ENCODE measurements at places on chromosomes 1 and 21.

GRCh38 chr21:33078907-33079582 is 9.1 kb downstream of the OLIG1 start:
- DNase-seq = peak; percentile 43

GRCh38 chr1:119046429-119046784 is 58.3 kb upstream of the TBX15 start:
- DNase-seq = no peak

GRCh38 chr21:34973685-34974084 is 75.4 kb downstream of the RUNX1 start:
- no peak for DNase-seq

GRCh38 chr1:162016631-162017030 is 7.0 kb downstream of the OLFML2B start:
- DNase-seq = no peak

DNA sequence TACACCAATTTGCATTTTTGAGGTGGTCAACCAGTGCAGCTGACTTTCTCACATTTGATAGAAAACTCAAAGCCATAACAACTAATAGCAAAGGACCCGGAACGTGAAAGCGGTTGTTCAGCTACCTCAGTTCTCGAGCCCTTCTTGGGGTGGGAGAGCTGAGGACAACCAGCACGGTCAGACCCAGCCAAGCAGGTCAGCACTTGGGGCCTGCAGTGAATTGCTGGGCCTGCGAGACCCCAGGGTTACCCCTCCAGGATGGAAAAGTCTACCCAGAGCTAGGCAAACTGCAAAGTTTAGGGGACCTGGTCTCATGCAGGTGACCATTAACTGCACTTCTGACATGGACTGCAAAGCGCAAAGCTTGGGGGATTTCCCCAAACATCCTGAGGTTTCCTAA is 23.8 kb upstream of the AJAP1 start:
- DNase-seq = no peak

- DNase-seq = no peak
Measured at GRCh38 chr21:40620386-40621145, 226.4 kb downstream of the DSCAM start.

DNA sequence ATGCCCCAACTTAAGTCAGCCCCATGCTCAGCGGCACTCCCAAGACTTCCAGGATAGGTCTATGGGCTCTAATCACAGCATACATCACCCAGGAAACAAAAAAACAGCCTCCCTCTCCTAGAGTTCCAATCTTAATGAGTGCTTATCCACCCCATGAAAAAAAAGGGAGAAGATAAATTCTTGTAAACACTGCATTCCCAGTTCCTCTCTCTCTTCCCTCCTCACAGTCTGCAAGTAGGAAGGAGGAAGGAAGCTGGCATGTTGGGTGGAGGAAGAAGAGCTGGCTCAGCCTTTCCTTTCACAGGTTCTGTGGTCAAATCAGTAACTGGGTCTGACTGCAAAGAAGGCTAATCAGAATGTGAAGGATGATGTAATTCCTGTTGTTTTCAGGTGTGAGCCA is 69.9 kb upstream of the ZC3H11B start:
- DNase-seq = no peak

DNA sequence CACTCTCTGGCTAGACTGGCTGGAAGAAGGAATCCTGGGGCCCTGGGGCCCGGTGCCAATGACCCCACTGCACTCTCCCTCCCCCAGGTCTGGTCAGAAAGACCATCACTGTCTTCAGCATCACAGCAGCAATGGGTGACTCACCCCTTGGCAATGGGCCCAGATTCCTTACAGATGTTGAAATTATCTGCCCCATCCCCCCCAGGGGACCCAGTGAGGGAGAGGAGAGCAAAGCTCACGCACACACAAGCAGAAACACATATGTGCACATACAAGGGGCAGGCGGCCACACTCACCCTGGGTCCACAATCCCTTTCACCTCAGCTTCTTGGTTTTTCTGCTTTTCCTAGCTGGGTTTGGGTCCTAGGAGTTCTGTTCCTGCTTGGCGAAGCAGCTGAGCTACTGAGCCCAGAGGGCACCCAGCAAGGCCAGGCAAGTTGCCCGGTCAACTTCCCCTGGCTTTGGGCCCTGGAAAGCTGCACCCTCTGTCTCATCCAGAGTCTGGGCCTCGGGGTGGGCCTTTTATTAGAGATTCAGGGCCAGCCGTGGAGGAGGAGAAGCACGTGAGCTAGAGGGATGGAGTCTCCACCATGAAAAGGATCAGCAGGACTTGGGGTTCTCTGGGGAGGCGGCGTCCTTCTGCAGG is 2.6 kb downstream of the COL16A1 start:
- DNase-seq = peak; percentile 53

DNA sequence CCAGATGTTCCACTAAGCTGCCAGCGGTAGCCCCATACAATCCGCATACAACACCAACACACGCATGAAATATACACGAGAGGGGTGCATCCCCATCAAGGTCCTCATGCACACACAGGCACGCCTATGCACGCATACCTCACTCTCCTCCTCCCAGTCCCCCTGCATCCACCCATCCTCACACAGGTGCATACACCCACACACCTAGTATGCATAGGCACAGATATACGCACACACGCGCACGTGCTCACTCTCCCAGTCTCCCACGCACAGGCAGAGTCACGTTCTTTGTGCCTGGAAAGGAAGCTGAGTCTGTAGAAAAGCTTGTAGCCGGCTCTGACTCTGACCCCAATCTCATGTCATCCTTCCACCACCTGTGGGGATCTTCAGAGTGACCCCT is 16.9 kb upstream of the PADI2 start:
- no peak for DNase-seq

- DNase-seq = no peak
Measured at GRCh38 chr21:15706696-15707095, 23.1 kb upstream of the USP25 start.

GRCh38 chr1:199089393-199090122 is 450.7 kb downstream of the PTPRC start:
- peak; percentile 29 for DNase-seq

- DNase-seq = no peak
Measured at GRCh38 chr21:35974775-35975174, 85.6 kb downstream of the SETD4 start.

GRCh38 chr1:181391301-181391900 is 91.9 kb upstream of the CACNA1E start:
- no peak for DNase-seq

DNA sequence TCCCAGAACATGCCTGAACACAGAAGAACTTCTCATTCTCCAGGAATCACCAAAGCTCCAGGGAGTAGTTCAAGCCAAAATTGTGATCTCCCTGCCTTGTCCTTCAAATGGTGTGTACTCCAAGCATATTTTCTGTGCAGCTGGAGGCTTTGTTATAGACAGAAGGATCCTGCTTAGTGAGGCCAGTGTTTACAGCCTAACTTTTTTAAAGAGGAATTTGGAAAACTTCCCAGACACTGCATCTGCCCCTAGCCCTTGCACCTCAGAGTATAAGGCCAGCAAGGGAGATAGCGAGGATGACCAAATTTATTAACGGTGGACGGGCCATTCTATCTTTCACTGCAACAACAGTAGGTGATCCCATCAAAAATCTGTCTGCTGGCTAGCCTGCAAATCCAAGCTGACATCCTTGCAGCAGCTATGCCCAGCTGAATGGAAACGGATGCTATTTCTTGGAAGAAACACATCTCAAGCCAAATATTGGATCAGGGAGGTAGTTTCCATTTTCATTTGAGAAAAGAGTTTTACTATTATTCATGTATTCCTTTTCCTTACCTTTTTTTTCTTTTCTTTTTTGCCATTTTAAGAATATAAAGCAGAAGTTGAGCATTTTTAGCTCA is 249.8 kb downstream of the USH2A start:
- no peak for DNase-seq

DNA sequence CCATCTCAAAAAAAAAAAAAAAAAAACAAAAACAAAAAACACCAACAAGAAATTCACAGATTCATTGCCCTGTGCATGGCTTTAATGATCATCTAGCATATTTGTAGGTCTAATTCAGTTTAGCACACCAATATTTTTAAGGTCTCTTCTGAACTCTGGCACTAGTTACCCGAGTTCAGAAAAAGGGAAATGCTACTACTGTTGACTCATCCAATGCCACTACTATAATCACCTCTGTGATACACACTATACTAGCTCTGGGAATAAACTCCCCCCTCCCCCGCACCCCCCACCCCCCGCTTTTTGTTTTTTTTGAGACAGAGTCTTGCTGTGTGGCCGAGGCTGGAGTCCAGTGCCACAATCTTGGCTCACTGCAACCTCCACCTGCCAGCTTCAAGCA is 55.6 kb downstream of the FBXO42 start:
- DNase-seq = no peak

GRCh38 chr1:65921446-65921845 is 128.8 kb downstream of the PDE4B start:
- DNase-seq = no peak

DNA sequence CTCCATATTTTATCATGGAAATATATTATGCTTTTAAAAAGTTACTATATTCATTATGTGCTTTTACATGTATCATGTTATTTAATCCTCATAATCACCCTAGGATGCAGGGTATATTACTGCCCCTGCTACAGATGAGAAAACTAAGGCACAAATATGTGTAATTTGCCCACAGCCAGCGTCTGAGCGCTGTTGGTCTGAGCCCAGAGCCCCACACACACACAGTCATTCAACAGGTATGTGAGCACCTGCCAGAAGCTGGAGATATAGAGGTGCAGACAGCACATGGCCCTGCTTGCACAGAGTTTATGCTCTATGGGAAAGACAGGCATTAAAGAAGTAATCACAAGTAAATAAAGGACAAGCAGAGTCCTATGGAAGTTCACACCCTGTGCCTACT is 49.8 kb upstream of the SEC16B start:
- no peak for DNase-seq

DNA sequence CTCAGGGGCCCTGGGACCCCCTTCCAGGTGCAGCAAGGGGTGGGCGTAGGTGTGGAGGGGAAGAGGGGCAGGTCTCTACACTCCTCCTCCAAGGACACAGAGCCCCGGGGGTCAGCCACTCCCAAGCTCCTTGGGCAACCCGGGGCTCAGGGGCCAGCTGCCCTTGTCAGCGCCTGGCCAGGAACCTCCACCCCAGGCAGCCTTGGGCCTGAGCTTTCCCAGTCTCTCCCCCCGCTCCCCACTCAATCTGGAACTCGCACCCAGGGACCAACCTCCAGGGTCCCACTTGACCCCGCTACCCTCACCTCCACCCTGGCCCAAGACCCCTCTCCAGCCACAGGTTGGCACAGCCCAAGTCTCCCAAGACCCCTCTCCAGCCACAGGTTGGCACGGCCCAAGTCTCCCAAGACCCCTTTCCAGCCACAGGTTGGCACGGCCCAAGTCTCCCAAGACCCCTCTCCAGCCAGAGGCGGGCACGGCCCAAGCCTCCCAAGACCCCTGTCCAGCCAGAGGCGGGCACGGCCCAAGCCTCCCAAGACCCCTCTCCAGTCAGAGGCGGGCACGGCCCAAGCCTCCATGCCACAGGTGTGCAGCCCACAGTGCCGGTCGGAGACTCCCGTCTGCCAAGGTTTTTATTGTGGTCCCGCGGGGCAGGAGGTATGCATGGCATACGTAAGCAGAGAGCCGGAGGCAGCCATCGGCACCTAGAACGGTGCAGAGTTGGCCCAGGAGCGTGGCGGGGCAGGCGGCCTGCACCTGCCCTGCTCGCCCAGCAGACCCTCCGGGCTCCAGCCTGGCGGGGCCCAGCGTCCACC is 3.0 kb downstream of the TNFRSF4 start:
- DNase-seq = peak; percentile 11

- no peak for DNase-seq
Measured at GRCh38 chr1:234976861-234977680, 151.6 kb downstream of the TOMM20 start.

GRCh38 chr1:205749234-205750137 is 496 bp downstream of the NUCKS1 start:
- peak; percentile 98 for DNase-seq

GRCh38 chr1:193221651-193222050 is 35.2 kb upstream of the B3GALT2 start:
- DNase-seq = no peak

DNA sequence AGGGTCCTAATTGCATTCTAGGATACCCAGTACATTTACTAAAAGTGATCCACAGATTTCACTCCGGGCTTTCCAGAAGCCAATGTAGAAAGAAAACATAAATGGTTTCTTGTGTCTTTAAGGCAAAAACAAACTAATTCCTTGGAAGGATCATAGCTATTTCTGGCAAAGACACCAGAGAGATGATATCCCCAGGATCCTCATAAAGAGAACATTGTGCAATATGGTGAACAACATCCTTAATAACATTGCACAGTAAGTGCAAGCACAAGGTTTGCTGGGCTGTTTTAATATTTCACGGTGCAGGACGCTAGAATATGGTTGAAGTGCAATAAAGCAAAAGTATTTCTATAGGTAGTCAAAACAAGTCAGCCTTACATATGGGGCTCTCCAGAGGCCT is 83.0 kb downstream of the NTPCR start:
- no peak for DNase-seq

DNA sequence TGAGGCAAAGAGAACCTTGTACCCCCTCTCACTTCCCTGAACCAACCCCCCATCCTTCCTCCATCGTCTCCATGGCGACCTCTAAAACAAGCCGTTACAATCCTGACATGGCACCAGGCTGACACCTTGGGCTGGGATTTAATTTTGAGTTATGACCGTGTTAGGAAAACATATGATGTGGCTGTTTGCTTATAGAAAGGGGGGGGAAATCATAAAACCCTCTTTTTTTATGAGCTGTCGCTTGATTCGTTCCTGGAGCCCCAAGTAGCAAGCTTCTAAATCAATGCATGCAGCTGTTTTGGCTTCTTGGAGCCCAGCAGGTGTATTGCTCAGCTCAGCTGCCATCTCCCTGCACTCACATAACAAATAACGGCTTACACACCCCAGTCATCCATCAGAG is 301.2 kb upstream of the SPAG17 start:
- DNase-seq = no peak

DNA sequence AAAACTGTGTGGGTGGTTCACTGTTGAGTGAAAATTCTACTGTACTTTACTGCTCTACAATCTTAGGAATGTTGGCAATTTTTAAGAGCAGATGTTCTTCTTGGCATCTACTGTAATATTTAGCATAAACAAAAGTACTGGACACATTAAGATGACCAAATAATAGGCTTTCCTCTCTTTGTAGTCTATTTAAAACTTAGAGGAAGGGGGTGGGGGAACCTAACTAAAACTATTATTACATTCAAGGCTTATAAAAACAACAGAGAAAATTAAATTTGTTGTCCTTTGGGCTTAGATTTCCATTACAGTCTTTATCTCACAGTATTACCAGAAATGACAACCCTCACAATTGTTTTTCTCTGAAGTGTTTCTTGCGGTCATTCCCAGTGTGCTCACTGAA is 181.2 kb downstream of the PLPPR4 start:
- DNase-seq = no peak

GRCh38 chr1:203208181-203208580 is 21.3 kb downstream of the CHIT1 start:
- no peak for DNase-seq

DNA sequence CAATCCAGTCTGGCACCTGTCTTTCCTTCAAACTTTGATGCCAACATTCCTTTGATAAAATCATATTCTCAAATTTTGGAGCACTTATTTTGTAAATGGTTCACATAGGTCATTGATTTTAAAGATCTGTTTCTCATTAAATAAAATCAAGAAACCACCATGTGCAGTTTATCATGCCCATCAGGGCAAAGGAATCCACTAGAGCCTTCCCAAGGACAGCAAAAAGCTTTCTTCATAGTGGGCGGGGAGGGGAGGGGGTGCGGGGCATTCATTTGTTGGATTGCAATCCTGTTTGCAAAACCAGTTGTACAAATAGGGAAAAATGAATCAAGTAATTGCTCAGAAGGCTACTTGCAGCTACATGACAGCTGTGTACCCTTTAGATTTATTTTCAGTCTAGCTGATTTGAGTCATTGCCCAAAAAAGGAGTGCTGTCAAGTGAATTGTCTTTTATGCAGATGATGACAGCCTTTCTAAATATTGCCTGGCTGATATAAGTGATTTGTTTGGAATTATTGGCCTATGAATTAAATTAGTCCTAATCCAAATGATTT is 23.0 kb downstream of the LRRC8B start:
- peak; percentile 32 for DNase-seq
